CD4-positive, alpha-beta T cell treated with Interferon alpha-2 for 1 hour (primary cell): ENCODE measurements at places on chromosomes 7 and 10.

DNA sequence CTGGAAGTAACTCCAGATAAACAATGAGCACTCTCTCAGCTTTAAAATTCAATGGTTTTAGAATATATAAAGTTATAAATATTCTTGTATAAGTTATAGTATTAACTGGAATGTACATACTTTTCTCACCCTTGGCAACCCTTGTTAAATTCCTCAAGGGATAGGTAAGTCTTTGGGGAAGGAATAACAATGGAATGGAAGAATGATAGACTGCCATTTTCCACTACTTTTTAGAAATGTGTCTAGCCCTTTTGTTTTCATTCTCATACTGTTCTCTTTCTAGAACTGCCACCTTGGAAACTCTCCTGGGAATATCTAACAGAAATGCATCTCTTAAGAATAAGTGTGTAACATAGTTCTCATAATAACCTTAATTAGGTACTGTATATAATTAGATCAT, 8.3 kb downstream of the KIF5B start:
- no peak for DNase-seq

DNA sequence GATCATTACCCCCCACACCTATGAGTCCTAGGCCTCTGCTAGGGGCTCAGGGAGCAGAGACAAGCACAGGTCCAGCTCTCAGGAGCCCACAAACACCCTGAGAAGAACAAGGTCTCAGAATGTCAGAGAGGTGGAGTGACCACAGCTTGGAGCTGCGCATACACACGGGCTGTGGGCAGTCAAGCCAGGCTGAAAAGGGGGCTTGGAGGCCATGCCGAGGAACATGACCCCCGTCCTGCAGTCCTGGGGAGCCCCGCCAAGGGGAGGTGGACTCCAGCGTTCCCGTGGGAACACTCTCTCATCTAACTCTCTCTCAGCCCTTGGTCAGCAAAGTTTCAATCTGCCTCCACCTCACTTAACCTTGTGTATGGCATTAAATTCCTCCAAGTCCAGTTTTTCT, 7.8 kb upstream of the MMP21 start:
- no peak for DNase-seq

GRCh38 chr7:46212425-46213153, 291.5 kb upstream of the IGFBP3 start:
- no peak for DNase-seq

GRCh38 chr7:50119815-50120637, 27.0 kb upstream of the ZPBP start:
- peak; percentile 39 for DNase-seq

GRCh38 chr10:89362929-89363328, 14.9 kb upstream of the IFIT1B start:
- DNase-seq: no peak

- DNase-seq: no peak
Observed at GRCh38 chr10:110069502-110069982, 61.8 kb downstream of the ADD3 start.

- no peak for DNase-seq
Observed at GRCh38 chr7:21916629-21917028, 29.1 kb downstream of the CDCA7L start.

DNA sequence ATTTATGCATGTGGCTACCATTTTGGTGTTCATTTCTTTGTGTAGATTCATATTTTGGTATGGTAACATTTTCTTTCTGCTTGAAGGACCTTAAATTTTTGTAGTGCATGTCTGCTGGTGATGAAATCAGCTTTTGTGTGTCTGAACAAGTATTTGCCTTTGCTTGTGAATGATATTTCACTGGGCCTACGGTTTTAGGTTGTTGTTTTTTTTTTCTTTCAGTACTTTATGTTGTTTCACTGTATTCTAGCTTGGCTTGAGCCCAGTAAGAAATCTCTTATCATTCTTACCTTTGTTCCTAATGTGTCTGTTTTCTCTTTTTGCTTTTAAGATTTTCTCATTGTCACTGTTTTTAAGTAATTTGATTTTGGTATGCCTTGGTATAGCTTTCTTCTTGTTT, 31.9 kb downstream of the SAMD8 start:
- no peak for DNase-seq

DNA sequence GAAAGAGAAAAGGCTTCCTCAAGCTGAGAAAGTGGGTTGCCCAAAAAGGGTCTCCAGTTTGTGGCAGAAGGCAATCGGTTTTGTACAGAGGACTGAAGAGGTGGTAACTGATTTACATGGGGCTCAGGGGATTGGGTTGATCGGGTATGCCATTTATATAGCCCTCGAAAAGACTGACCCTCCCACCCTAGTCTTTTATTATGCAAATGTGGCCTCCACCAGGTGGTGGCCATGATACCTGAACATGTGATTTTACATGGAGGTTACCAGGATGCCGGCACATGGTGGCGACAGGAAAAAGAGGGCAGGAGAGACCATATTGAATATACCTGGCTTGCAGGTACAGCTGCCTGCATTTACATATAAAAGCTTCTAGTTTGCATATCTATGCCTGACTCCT, 36.7 kb downstream of the ATE1 start:
- no peak for DNase-seq

GRCh38 chr7:20529260-20529659, 86.2 kb upstream of the ABCB5 start:
- no peak for DNase-seq

GRCh38 chr10:31697271-31698180, 231.1 kb downstream of the ARHGAP12 start:
- DNase-seq: peak; percentile 18

- DNase-seq: no peak
Observed at GRCh38 chr10:43970018-43970698, 321.5 kb upstream of the ZNF32 start.

DNA sequence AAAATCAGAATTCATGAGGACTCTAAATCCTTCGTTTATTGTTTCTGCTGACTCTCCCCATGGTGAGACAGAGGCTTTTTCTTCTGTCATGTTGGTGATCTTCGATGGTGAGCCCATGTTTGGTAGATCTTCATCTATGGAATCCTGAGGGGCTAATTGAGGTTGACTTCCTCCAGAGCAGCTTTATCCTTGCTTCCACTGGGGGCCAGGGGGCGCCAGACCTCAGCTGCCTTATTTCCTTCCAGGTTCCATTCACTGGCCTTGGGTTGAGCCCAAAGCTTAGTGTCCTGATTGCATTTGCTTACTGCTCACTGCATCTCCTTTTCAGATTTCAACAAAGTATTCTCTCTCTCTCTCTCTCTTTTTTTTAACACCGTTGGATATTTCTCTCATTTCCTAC, 80.7 kb downstream of the GCC1 start:
- no peak for DNase-seq

GRCh38 chr10:58152673-58153263, 114.9 kb downstream of the IPMK start:
- no peak for DNase-seq

- no peak for DNase-seq
Observed at GRCh38 chr10:124226271-124227054, 133.1 kb upstream of the CHST15 start.

DNA sequence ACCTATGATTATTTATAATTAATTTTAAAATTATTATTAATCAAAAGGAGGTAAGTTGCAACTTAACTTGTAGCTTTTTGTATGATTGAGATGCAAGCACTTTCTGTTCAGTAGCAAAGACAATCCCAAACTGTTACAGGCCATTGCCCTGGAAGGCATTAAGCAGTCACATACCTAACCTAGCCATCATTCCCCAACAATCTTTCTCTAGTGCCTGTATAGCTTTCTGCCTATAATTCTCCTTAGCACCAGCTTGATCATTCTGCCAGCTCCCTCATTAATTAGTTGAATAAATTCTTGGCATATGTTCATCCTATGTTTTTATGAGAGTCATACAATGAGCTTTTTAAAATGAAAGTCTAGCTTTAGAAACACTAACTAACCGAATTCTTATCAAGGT, 178.9 kb upstream of the TMEM106B start:
- no peak for DNase-seq

DNA sequence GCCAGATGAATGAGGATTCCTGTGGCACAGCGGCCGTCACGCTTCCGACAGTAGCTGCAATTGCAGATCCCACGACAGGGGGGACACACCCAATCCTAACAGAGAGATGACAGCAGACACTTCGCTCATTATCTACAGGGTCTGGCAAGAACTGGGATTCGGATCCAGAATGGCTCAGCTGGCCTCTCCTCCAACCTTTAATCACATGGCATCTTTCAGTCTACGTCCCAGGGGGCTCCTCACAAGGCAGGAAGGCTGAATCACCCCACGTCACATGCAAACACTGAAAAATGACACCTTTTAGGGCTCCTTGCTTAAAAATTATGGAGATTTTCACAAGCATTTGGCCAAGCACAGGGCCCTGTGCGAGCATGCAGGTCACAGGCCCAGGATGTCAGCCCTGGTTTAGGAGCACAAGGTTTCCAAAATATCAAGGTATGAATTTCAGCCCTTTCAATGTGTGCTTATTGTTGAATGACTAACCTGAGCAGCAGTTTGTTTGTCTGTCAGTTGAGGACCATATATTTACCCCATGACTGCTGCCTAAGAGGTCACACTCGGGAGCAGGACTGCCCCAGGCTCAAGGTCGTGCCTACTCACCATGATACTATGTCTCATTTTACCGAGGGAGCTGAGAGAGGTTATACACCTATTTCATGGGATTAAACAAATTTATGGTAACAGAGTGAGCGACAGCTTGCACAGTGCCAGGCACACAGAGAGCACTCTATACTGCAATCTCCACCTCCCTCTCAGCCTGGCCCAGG, 42.5 kb downstream of the CDCA7L start:
- DNase-seq: no peak

GRCh38 chr7:47932466-47933037, 15.7 kb downstream of the PKD1L1 start:
- no peak for DNase-seq

DNA sequence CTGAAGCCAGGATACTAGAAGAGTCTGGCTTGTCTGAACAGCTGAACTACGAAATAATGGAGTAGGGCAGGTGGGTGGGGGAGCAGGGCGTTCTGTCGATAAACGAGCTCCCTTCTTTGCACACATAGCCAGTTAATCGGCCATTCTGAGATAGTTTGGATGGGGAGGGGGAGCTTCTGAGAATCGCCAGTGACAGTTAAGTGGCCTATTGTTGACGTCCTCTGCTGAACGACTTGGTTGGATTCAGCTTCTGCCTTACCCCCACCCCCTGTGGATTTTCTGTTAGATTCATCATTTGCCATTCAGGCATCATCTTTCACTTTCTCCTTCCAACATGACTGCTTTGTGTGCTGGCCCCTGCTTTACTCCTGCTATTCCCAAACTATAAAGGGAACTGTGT, 520 bp downstream of the CPA5 start:
- DNase-seq: no peak

DNA sequence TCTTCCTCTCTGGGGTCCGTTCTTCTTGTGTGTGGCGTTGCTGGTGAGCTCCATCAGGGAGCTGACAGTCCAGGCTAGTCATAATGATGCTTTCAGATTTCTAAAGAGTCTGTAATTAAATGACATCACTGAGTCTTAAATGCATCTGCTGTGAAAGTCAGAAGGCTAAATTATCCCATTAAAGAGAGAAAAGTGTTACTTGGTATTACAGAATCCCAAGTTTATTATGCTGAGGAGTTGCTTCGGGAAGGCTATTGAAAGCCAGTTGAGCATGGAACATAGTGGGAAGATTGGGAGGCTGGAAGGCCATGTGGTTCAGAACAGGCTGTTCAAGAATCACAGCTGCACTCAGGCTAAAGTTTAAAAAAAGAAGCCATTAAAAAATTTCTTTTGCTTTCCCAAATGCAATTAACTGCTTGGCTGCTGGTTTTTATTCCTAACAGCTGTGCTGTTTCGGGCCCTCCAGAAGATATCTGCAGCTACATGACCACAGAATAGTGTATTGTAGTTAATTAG, 342.6 kb upstream of the LRGUK start:
- no peak for DNase-seq

DNA sequence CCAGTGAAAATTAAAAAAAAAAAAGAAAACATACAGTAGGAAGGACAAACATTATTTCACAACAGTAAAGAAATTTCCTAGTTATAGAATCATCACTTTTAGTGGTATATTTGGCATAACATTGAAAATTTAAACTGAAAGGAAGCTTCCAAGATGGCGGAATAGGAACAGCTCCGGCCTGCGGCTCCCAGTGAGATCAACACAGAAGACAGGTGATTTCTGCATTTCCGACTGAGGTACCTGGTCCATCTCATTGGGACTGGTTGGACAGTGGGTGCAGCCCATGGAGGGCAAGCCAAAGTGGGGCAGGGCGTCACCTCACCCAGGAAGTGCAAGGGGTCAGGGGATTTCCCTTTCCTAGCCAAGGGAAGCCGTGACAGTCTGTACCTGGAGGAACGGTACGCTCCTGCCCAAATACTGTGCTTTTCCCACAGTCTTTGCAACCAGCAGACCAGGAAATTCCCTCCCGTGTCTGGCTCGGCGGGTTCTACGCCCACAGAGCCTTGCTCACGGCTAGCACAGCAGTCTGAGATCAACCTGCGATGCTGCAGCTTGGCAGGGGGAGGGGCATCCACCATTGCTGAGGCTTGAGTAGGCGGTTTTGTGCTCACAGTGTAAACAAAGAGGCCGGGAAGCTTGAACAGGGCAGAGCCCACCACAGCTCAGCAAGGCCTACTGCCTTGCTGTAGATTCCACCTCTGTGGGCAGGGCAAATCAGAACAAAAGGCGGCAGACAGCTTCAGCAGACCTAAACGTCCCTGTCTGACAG, 19.4 kb downstream of the PON3 start:
- DNase-seq: no peak

DNA sequence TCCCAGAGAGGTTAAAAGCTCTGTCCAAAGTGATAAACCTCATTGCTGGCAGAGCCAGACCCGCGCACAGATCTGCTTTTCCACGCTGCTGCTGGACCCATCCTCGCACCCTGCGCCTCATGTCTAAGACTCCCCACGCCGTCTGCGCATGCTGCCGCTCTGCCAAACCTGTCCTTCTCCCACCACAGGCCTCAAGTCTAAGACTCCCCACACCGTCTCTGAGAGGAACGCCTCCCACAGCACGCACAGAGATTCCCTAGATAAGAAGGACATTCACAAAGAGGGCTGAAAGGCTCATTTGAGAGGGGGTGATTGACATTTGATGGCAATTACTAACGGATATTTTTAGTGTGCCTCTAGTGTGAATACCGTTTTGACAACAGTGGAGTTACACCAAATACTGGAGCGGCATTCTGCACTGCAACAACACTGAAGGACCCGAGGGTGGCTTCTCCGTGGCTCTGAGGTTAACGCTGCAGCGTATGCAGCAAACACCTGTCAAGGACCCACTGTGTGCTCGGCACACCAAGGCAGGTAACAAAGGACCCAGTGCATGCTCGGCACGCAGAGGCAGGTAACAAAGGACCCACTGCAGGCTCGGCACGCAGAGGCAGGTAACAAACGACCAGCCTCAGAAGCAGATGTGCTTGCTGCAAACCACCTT, 231.4 kb downstream of the DNAJB6 start:
- no peak for DNase-seq

DNA sequence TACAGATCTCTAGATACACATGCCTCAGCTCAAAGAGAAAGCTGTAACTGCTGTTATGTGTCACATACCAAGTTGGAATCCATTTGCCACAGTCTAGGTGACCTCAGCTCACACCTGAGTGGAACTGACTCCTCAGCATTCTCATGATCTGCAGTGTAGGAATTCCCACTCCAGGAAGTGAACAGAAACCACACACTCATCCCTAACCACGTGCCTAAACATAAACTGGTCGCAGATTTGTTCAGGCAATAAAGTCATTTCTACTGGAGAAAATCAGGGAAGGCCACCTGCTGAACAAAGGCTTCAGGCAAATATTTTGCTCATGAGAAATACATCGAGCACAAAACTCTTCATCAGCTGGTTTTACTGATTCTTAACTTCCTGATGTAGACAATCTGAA, 23.0 kb upstream of the ZMYND11 start:
- DNase-seq: no peak
